ENCODE measurements at places on chromosomes 6 and 20. TPM values are rescaled to one million over a fixed set of nuclear protein-coding genes. Genes with fewer than 3 reads are reported as not detected.

RHAG gene
- total RNA-seq, result not detected

CDKN1A gene
- 230 TPM for total RNA-seq

BPIFB1 gene
- not detected for total RNA-seq

IL17F gene
- not detected for total RNA-seq
